RWPE1 (cell line): ENCODE measurements at places on chromosomes 4 and X.

- DNase-seq, result no peak
Observed at GRCh38 chrX:136227948-136228838, 23.0 kb downstream of the MAP7D3 start.

DNA sequence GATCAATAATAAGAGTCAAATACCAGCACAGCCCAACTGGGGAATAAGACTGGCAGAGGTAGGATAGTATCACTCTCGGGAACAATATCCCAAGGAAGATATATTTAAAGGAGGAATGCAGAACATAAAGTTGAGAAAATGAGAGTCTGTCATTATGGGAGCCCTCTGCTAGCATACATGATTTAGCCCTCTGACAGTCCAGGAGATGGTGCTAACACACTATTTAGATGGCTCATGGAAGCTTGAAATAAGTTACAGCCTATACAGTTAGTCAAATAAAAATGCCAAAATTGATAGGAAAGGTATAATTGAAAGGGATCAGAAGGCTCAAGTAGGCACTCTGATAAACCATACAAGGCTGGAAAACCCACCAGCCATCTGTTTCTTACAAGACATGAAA lies 201.0 kb upstream of the NEIL3 start:
- peak; percentile 15 for DNase-seq

GRCh38 chrX:71629467-71629866 lies 11.2 kb upstream of the CXCR3 start:
- DNase-seq, result no peak

DNA sequence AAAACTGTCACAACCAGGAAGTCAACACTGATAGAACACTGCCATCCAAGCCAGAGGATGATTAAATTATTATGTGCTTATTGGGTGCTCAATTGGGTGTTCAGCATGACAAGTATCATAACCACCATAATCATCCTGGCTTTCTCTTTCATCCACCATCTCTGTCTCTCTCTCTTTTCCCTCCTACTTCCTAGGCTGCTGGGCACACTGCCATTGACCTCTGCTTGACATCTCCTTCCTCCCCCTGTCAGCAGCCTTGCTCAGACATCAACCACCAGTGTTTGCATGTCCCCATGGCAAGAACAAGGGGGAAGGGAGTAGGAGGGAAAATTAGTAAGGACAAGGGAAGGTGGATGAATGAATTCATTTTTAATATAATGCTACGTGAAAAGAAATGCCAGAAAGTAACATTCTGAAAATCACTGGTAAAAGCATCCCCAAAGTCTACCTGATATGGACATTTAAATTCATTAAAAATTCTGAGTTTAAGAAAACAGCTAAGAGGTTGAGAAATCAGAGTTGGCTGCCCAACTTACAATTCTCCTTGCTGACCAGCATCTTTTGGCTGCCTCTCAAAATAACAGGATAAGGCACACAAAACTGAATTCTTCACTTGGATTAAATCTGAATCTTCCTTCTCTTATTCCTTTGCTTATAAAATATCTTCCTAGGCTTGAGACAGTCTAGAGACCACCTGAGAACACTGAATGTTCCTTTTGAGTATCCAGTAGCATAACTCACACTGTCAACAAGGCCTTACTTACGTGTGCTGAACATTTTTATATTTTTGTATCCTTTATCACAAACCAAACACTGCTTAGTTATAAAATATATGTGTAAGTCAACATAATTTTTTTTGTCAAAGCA lies 48.5 kb downstream of the SNCA start:
- DNase-seq, result no peak

DNA sequence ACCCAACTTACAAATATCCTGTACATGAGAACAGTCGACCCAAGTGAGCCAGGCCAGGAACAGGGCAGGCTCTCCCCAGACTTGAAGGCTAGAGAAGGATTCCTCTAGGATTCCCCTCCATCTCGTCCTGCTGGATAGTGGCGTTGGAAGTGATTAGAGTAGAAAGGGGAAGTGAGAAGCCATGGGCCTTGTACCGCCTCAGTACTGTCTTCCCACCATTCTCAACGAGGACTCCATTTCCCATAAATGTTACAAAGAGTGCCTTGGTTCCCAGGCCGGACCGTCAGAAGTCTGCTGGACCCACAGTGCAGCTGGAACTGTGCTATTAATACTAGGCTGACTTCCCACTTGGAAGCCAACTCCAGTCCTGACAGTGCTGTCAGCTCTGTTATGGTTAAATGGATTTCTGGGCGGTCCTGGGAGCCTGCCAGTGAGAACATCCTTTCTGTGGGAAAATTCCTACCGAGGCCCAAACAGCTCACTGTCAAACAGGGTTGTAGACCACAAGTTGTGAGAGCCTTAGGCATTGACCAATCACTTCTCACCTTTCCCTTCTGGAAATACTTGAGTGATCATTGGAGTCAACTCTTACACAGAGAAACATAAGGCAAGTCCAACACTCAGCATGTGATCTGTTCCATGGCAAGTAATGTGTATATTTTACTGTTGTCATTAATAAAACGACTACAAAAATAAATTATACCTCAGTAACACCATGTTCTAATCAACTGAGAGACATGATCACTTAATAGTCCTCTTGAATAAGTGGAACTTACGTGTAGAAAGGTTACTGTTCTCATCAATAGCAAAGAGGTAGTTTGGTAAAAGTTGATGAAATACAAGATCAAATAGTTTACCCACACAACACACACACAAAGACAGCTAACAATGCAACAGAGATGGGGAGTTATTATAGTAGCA lies 58.4 kb downstream of the AMELX start:
- DNase-seq, result no peak

GRCh38 chr4:2689825-2690700 lies 66.1 kb downstream of the TNIP2 start:
- DNase-seq, result no peak

DNA sequence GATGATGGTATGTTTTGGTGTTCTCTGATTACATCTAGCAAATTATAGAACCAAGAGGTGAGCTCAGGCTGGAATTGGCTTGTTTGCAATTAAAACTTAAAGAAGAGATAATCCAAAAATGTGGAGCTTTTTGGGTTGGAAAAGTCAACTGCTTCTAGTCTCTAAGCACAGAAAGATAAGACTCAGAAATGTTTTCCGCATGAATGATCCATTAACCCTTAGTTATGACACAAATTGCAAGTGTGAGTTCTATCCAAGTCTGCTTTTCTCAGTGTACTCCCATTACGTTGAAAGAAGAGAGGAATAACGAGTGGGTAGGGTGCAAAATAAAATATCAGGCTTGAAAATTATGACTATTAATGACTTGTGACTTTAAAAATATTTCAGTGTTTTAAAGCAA lies 38.5 kb downstream of the HPGD start:
- no peak for DNase-seq

GRCh38 chr4:164621886-164622521 lies 131.9 kb upstream of the SMIM31 start:
- DNase-seq, result peak; percentile 29

- no peak for DNase-seq
Observed at GRCh38 chr4:185298728-185299430, 89.5 kb downstream of the SNX25 start.

DNA sequence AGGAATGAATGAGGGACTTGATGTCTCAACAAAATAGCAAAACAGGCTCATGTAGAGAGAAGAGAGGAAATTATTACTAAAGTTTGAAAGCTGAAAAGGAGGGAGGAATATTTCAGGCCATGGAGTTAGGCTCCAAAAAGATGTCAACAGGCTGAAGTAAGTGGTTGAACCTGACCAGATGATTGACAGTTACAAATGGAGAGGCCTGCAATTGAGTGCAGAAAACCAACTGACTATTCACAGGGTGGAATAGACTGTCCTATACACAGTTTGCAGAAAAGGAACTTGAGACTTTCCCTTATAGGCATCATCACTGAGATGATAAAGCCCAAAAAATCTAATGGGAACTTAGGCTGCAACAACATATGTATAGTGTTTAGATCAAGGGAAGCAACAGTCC lies 233.3 kb downstream of the AR start:
- DNase-seq, result no peak

DNA sequence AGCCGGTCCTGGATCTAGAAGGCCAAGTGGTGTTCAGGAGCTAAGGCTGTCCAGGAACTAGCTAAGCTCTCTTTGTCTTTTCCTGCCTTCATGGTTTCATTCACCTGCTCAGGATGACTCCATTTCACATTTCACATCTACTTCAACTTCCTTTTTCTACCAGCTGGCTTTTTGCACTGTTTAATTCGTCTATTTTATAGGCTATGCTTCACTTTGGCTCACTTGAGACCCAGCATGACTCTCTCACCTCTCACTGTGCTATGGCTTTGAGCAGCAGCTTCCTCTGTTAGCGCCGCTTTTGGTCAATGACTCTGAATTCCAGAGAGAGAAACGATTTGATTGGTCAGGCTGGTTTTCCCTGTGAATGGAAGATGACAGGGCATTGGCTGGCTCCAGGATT lies 213.5 kb upstream of the CLNK start:
- no peak for DNase-seq

- no peak for DNase-seq
Observed at GRCh38 chrX:115449742-115450141, 111.2 kb upstream of the PLS3 start.

- no peak for DNase-seq
Observed at GRCh38 chr4:147605499-147605898, 11.7 kb upstream of the TMEM184C start.

DNA sequence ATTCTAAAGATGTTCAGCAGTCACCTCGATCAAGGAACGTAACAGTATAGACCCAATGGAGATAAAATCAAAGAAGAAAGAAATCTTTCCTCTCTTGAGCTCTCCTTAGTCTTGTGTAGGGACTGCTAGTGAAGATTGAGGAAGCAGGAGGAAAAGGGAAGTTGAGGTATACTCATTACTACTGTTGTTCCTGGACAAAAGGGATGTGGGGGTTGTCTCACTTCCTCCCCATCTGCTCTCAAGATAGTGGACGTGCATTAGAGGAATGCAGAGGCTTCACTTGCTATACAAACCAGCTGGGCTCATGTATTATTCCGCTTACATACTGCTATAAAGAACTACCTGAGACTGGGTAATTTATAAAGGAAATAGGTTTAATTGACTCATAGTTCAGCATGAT lies 208.9 kb upstream of the ARHGEF9 start:
- no peak for DNase-seq

- no peak for DNase-seq
Observed at GRCh38 chrX:132488180-132488705, 595 bp downstream of the MBNL3 start.

DNA sequence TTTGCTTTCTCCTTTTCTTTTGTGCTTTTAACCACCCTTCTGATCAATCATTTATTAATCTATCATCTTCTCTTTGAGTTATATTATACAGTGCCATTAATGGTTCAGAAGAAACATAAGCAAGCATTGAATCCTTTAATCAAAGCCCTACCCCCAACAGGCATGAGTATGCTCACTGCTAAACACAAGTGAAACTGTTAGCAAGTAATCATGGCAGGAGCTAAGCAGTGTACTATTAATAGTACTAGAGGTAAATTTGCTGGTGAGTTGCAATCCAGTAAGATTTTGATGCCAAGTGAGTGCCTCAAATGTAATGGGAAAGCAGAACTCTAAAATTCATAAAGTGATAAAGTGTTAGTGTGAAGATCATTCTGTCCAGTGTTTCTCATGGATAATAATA lies 57.2 kb downstream of the FNIP2 start:
- DNase-seq, result no peak

DNA sequence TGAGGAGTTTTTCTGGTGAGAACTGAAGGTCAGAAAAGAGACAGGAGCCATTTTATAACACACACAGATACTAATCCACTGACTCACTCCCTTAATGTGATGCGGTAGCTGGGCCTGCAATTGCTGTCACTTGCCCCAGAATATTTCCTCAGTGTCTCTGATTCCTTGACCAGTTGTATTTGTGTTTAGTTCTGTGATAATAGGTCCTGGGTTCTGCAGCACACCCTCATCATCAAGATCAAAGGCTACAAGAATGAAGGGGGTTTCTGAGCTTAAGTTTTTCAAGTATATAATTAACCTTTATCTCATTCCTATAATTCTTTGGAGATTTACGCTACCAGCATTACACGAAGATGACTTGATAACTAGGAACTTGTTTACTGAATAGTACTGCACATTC lies 576.5 kb upstream of the CPXCR1 start:
- peak; percentile 0 for DNase-seq

DNA sequence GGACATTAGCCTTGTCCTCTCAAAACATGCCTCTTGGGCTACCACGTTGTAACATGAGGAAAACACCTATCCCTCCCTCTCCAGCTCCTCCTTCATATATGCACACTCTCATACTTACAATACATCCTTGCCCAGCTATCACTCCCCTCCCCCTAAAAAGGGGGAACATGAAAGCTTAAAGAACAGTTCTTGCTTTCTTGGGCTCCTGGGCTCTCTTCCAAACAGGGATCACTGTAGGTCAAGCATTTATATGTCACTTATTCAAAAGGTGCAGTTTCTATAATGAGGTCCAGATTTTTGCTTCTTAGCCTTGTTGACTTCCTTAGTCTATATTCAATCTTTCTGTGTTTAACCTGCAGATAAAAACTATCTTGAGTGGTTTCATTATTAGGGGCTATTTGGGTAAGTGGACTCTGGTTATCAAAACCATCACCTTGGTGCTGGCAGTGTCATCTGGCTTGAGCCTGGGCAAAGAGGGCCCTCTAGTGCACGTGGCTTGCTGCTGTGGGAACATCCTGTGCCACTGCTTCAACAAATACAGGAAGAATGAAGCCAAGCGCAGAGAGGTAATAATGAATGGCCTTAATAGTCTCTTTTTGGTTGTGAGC lies 119.4 kb downstream of the AKAP4 start:
- no peak for DNase-seq

DNA sequence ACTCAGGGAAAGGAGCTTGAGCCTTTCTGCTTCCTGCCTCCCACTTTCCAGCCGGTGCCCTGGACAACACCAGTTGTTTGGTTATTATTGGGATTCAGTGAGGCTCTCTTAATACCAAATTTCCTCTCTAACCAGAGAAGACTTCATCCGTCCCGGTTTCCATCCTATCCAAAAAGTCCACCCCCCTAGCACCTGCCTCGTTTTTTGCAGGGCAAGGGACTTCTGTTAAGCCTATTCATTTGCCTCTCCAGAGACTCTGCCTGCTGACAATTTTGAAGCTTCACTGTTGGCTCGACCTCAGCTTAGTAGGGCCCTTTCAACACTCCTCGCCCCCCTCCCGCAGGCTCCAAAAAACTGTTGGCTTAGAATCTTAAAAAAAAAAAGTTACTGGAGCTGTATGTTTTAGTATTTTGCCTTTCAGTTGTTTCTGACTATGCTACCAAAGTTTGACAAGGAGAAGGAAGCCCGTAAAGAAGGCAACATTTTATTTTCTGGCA lies 779 bp upstream of the PRSS12 start:
- DNase-seq, result no peak

GRCh38 chr4:136194962-136195361 lies 1337.3 kb downstream of the PCDH18 start:
- DNase-seq, result no peak

DNA sequence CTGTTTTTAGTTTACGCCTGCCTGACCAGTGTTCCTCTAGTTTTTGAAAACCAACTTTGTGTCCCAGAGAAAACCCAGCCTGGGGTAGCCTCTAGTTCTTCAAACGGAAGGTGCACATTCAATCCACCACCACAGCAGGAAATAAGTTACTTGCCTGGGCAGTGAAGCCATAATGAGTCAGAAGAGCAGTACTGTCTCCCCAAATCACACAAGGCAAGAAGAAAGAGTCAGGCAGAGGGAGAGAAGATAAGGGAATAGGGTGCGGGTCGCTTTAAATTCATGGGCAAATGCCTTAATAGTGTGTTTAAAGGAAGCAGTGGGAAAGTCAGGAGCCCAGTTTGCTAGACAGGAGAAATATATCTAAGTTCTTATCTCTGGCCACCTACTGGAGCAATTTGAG lies 333.8 kb upstream of the GRIA3 start:
- no peak for DNase-seq

- no peak for DNase-seq
Observed at GRCh38 chrX:118574666-118575065, 79.1 kb downstream of the DOCK11 start.
